ENCODE measurements at places on chromosomes 2 and 18. TPM values are rescaled to one million over a fixed set of nuclear protein-coding genes. Genes with fewer than 3 reads are reported as not detected.

Gene GCKR
- not detected for total RNA-seq

DNA sequence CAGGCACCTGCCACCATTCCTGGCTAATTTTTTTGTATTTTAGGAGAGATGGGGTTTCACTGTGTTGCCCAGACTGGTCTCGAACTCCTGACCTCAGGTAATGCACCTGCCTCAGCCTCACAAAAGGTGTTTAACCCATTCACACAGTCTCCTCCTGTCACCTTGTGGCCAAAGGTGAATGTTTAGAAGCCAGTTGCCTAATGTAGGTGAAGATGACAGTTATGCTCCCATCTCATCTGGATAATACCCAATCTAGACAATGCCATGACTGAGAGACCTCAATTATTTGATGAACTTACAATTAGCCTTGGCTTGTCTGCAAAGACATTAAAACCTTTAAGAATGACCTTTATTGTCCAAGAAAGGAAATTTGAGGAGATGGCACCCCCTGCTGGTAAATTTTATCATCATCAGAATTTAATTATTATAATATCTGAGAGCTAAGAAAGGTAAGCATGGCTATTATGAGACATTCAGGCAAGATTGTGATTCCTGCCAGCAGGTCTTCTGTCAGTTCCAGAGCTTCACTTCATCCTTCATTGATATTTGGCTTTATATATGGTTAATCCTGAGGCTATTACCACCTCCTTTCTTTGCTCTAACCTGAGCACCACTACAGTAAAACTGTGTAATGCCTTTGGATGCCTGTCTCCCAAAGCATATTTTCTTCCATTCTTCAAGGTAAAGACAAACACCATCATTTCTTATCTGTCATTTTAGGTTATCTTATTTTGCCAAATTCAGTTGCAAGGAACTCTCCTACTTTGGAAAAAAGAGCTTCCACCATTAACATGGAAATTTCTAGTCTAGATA lies 117.6 kb downstream of the FAM124B start:
- no peak for DNase-seq

GRCh38 chr2:238433300-238433915 lies 6.7 kb downstream of the ASB1 start:
- DNase-seq, result no peak

DNA sequence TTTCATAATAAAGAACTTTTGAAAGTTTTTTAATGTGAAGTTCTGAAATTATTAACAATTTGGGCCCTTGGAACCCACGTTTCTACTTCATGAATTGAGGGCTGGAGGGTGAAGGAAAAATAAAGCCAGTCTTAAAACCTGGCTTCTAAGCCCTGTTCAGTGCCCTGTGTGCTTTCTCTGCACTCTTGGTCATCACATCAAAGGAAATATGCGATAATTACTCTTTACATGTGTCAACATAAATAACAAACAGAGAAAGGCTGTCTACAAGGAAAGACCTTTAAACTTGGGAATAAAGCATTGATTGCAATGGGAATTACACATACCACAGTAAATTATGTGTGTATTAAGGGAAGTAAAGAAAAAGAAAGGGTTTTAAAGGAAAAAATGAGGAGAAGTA lies 150.7 kb upstream of the KLF7 start:
- DNase-seq, result no peak

- no peak for DNase-seq
Observed at GRCh38 chr18:45248240-45248903, 366.9 kb upstream of the SLC14A2 start.

Data from Right ventricle myocardium superior (tissue), 1 donor.